Pons (tissue), 1 donor: ENCODE measurements at places on chromosomes 4 and X.

GRCh38 chr4:7655511-7656243 lies 220.9 kb upstream of the PSAPL1 start:
- DNase-seq = peak; percentile 86

DNA sequence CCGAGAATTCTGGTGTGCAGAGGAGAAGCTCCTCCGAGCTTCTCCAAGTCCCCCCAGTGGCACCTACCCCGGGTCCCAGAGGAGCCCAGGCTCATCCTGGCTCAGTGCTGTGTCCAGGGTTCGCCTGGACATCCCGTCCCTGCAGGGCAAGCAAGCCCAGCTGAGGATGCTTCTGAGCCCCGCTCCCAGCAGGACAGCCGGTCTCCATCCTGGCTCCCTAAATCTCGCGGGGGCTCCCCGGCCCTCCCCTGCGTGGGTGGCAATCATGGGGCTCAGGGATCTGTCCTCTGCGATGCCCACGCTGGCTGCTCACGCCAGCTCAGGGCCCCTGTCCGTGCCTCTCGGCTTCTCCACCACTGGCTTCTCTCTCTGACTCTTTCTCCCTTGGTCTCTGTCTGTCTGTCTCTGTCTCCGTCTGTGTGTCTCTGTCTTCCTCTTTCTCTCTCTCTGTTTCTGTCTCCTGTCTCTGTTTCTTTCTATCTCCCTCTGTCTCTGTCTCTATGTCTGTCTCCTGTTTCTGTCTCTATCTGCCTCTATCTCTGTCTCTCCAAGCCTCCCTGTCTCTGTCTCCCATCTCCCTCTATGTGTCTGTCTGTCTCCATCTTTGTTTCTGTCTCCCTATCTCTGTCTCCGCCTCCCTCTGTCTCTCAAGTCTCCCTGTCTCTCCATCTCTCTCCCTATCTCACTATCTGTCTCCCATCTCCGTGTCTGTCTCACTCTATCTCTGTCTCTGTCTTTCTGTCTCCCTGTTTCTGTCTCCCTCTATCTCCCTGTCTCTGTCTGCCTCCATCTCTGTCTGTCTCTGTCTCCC lies 27.8 kb upstream of the SLC25A6 start:
- no peak for DNase-seq

GRCh38 chr4:5373327-5373726 lies 322.0 kb downstream of the STK32B start:
- DNase-seq = no peak

DNA sequence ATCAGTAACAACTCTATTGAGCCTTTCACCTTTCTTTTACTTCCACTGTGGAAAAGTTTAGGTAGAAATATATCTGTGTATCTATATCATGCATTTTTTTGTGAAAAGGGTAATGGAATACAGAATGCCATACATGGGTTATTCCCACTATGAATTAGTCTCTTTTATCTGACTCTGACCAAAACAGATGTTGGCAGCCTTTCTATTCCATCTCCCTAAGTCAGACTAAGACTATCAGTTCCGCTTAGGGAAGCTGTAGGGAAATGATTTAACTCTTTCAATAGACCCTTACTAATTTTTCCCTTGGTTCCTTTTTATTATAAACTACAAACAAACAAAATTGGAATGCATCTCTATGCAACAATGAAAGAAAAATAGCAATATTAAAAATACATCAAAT lies 92.3 kb upstream of the LEF1 start:
- DNase-seq = no peak

- DNase-seq = no peak
These were observed 369.6 kb downstream of the PCDH7 start for GRCh38 chr4:31089815-31090214.

DNA sequence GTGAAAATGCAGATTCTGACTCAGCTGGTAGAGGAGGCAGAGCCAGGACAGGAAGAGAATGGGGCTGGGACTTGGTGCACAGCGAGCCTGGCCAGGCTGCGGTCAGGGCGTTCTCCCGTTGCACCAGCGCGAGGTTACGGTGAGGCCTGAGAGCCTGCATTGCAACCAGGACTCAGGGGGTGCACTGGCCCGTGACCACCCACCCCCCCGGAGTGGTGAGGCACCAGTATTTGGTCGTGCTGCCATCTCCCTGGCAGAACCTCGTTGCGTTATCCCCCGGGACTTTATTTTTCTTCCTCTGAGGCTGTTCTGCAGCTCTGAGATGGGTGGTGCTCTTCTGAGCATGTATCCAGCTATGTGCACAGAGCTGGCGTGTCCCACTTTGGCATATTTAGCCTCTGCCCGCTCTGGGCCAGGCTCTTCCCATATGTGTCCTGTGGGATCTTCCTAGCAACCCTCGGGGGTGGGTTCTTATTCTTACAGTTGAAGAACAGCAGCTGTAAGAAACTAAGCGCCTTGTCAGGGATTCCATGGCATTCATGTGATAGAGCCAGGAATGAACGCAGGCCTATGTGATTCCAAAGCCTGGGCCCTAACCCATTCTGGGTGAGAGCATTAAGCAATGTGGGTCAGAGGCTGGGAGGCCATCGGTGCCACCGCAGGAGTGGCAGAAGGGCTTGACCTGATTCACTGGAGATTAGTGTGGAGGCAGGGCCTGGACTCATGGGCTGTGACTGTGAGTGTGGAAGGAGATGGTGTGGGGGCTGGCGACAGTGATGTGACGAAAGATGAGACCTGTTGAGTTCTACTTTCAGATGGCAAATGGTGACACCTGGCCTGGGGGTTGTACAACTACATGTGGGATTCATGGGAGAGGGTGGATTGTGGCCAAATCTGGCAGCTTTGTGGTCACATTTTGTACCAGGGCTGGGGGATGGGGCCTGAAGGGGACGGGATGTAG lies 3.1 kb downstream of the TADA2B start:
- no peak for DNase-seq

- DNase-seq = peak; percentile 22
These were observed 93.8 kb downstream of the ARHGAP10 start for GRCh38 chr4:147825451-147826287.
